ENCODE measurements at places on chromosomes 12 and 14.

GRCh38 chr14:76514213-76514998, 138.5 kb downstream of the ESRRB start:
- no peak for DNase-seq

GRCh38 chr14:21556378-21557083, 23.3 kb downstream of the OR10G3 start:
- no peak for DNase-seq

DNA sequence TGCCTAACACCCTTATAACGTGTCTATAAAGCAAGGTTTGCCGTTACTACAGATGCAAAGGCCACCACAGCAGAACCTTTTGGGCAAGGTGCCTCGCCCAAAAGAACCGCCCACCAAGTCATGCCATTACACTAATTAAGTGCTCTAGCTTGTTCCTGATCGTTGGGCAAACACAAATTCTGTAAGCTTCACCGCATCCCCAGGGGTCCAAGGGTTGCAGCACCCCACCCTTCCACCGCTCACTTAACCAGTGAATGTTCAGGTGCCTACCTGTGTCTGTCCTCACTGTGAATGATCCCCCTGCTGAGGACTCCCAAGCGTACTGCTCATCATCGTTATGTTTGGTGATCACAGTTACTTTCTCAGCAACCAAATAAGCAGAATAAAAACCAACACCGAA, 1.4 kb downstream of the HSP90AA1 start:
- DNase-seq = no peak

DNA sequence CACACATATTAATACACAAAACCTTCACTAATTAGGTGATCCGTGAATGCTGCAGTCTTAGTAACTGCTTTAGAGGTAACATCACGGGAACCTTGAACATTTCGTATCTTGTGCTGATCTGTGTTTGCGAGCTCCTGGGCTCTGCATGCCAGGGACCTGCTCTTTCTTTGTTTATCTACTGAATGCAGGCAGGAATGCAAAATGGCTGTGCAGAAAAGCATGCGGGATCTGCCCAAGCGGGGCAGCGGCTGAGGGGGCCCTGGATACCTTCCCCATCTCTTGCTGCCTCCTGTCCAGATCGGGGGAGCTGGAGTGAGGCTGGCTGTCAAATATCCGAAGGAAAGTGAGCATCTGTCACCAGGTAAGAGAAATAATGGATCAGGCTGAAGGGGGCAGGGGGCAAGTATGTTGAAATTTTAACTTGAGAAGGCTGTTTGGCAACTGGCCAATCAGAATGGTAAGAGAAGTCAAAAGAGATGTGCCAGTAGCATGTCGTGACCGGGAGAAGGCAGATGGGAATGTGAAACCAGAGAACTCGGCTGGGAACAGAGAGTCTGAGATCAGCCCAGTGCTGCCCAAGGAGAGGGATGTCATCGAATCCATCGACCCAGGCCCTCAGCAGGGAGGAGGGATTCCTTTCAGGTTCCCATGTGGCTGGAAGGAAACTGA, 191.4 kb downstream of the TTC7B start:
- DNase-seq = peak; percentile 54

DNA sequence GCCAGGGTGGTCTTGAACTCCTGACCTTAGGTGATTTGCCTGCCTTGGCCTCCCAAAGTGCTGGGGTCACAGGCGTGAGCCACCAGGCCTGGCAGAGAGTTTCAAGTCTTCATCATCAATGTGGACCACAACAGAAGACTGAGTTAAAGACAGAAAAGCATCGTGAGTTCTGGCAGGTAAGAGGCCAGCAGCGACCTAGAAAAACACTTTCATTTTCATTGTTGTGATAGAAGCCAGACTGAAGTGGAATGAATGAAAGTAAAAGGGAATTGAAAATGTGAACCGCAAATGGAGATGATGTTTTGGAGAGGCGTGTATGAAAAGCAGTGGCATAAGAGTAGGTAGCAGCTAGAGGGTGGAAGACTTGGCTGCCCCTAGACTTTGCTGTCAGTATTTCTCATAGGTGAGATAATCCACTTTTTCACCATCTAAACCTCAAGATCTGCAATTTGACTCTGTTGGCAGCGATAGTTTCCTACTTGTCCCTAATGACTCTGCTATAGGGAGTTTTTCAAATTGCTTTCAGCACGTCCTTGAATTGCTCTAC, 47.1 kb upstream of the PLEKHA5 start:
- no peak for DNase-seq

DNA sequence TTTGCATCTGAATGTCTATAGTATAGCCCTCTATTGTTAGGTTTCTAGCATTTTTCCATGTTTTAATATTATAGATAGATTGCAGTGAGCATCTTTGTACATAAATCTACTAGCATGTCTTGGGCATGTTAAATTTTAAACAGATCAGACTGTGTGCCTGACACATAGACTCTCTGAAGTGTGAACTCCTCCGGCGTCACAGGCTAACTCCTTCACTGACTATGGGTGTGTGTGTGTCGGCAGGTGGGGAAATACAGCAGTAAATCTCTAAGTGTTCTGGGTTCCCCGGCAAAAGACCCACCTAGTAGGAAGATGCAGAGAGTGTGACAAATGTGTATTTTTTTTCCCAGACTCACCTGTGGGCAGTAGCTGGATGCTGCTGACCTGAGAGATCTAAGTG, 2.3 kb downstream of the VWF start:
- DNase-seq = no peak

Data from fibroblast of skin of scalp (primary cell).